ENCODE measurements at places on chromosomes 4 and X.

GRCh38 chrX:22594766-22595165 is 322.1 kb downstream of the CBLL2 start:
- no peak for DNase-seq

- no peak for DNase-seq
These were observed 238.8 kb downstream of the GRIA3 start for GRCh38 chrX:123422875-123423274.

DNA sequence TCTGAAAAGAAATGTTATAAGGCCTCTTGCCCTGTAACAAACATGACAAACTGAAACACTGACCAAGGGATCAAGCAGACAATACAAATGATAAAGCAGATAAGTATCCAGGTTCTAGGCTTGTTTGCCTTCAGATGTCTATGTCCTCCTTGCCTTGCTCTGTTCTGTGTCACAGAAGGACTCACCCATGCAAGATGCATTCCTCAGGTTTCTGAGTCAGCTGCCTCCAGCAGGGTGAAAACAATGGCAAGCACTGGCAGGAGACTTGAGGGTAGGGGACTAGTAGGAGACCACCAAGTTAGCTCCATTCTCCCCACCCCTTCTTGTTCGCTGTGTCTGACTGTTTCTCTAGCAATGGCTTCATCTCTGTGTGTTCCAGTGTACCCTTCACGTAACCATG is 76.6 kb upstream of the CXXC4 start:
- DNase-seq: no peak

DNA sequence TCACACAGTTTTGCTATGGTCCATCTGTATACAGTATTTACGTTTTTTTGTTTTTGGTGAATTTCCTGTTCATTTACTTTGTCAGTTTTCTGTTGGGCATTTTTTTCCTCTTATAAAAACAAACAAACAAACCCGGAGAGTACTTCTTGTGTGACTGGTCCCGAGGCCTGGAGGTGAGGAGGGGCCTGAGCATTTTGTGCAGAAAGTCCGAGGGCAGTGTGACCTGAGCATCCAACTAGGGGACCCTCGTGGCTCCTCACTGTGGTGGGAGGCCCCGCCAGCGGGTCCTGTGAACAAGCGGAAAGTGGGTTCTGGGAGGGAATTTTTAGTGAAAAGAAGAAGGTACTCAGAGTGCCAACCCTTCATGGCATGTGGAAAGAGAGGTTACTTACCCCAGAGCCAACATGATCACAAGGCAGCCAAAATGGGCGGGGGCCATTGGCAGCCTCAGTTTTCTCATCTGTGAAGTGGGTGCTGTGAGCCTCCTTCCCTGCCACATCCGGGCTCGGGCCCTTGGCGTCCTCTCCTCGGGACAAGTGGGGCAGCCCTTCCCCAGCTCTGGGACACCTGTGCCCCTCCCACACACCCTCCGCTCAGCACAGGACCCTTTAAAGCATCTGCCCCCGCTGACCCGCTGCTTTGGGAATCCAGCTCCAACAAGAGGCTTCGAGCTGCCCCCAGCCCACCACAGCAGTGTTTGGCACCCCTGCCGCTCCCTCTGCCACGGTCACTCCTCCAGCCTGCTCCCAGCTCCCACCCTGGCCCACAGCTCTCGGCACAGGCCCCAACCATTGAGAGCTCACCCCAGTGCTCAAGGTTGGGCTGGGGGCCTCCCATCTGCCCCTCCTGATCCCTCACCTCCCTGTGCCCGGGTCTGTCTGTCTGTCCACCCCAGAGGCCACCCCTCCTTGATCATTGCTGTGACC is 22.8 kb upstream of the GPR78 start:
- no peak for DNase-seq

DNA sequence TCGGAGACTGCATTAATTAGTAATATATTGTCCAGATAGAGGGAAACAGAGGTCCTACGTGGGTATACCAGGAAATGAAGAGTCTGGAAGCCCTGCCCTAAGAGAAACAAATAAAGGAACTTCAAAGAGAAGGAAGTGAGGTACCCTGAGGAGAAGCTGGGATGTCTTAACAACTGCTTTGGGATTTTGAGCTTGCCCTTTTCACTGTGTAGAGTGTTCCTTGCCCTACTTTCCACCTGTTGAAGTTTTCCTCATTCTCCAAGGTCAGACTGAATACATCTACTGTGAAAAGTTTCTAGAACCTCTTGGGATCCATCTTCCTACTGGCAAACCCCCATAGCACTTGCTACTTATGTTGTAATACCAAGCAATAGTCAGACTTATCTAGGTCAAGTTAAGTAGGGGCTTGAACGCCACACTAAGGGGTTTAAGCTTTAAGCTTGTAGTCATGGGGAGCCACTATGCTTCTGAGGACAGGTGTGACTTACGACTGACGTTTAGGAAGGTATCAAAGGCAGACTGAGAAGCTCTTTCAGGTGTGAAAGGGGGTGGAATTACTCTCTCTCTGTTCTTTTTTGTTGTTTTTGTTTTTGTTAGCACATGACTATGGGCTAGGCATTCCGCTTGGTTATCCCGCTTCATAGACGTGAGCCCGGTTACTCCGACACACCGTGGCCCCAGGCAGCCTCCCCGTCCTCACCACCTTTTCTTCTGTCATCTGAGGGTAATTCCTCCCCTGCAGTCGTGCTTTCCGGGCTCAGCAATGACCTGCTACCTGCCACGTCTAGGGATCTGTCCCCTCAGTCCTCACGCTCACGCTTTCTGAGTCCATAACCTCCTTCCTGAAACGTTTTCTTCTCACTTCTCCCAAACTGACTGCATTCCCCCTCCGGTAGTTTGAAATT is 959 bp upstream of the REST start:
- DNase-seq: no peak

DNA sequence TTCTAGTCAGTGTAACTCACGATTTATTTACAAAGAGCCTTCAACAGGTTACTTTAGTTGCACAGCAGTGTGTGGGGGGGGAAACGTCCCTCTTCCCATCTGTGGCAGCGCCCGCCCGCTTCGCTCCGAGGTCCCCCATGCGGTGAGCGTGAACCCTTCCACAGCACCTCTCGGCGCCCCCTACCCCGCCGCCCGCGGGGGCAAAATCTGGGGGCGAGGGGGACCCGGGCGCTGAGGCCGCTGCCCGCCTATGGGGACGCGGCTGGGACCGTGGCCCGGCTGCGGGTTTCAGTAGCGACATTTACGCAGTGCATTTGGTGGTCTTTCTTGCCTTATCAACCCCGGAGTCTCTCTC is 6.4 kb downstream of the NKX6-1 start:
- no peak for DNase-seq
